Type B pancreatic cell (in vitro differentiated cells): ENCODE measurements at places on chromosomes 16 and 17.

GRCh38 chr17:60300011-60300410 is 91.9 kb downstream of the USP32 start:
- no peak overlapping the region for H3K4me3 ChIP-seq
- H3K27ac ChIP-seq: no peak overlapping the region
- no peaks in the 10 kb centered on the region for H3K27me3 ChIP-seq
- H3K4me1 ChIP-seq: peaks cover 5% of the 10 kb centered on the region
- no peak for DNase-seq

- H3K4me1 ChIP-seq: peaks cover 23% of the 10 kb centered on the region
- DNase-seq: no peak
- no peaks in the 10 kb centered on the region for H3K36me3 ChIP-seq
- H3K4me3 ChIP-seq: no peak overlapping the region
Measured at GRCh38 chr17:18959071-18959844, 7.3 kb downstream of the SLC5A10 start.

GRCh38 chr16:49681217-49681883 is 174.6 kb downstream of the ZNF423 start:
- H3K27me3 ChIP-seq: no peaks in the 10 kb centered on the region
- no peak overlapping the region for H3K4me3 ChIP-seq
- H3K4me1 ChIP-seq: peaks cover 17% of the 10 kb centered on the region
- H3K36me3 ChIP-seq: peaks cover 3% of the 10 kb centered on the region

GRCh38 chr17:7380855-7381683 is at the start of gene TNK1:
Gene TNK1, plus strand, starts transcription at chr17:7381089. Its CDS starts 1,838 bp downstream, at chr17:7382927.
- peak within 1 kb of the TSS; percentile 80 for H3K27ac ChIP-seq
- peaks cover 4% of the 10 kb centered on the region for H3K36me3 ChIP-seq
- H3K4me1 ChIP-seq: peaks cover 4% of the 10 kb centered on the region
- DNase-seq: no peak
- peak within 1 kb of the TSS; percentile 88 for H3K4me3 ChIP-seq
- peaks cover 50% of the 10 kb centered on the region for H3K27me3 ChIP-seq

DNA sequence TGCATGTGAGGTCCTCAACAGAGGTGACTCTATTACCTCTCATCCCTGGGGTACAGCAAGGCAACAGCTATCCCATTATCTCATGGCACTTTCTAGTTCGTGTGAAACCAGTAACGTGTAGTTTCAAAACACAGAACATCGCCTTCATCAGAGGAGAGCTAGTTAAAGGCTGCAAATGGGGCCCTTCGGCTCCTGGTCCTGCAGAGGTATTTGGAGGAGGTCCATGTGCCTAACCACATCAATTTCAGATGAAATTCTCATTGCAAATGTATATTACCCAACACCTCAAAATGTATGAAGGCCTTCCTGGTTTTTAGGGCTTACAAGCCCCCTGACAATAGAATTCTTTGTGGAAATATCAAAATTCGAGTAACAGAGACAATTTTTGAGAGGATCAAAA is 95.7 kb upstream of the PSMD7 start:
- no peaks in the 10 kb centered on the region for H3K27me3 ChIP-seq
- H3K4me3 ChIP-seq: no peak overlapping the region
- no peak overlapping the region for H3K27ac ChIP-seq
- H3K4me1 ChIP-seq: peaks cover 22% of the 10 kb centered on the region

GRCh38 chr17:12256380-12256995 is 235.8 kb downstream of the MAP2K4 start:
- H3K4me1 ChIP-seq: no peaks in the 10 kb centered on the region
- H3K4me3 ChIP-seq: no peak overlapping the region
- H3K27me3 ChIP-seq: peaks cover 30% of the 10 kb centered on the region
- no peak for DNase-seq

DNA sequence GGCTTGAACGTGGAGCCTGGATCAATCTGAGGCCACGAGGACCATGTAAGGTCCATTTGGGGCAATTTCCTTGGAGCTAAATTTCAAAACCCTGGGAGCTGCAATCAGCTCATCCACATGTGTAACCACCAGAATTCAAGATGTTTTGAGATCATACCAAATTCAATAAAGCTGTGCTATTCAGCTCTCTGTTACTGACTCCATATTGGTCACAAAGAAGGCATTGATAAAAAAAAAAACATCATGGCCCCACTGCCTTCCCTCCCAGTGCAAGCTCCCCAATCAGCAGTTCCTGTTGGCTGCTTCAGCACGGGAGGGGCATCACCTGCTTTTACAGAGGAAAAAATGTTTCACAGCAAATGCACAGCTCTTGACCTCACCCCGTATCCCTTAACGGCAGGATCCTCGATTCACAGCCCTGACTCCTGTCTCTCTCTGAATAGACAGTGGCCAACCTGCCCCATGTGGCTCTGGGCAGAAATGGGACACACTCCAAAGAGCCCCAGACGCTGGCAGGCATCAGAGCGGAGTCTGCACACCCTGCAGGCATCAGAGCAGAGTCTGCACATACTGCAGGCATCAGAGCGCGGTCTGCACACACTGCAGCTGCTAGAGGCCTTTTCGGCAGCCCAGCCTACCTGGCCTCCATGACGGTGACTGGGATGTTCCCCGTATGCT is 37.1 kb downstream of the FANCA start:
- H3K4me3 ChIP-seq: no peak overlapping the region
- H3K36me3 ChIP-seq: peaks cover 10% of the 10 kb centered on the region
- no peaks in the 10 kb centered on the region for H3K4me1 ChIP-seq
- no peak for DNase-seq
- H3K27ac ChIP-seq: no peak overlapping the region

- no peaks in the 10 kb centered on the region for H3K4me1 ChIP-seq
- no peak overlapping the region for H3K27ac ChIP-seq
- H3K4me3 ChIP-seq: no peak overlapping the region
- peaks cover 24% of the 10 kb centered on the region for H3K27me3 ChIP-seq
- no peaks in the 10 kb centered on the region for H3K36me3 ChIP-seq
Measured at GRCh38 chr17:56142325-56142724, 10.9 kb upstream of the ANKFN1 start.

DNA sequence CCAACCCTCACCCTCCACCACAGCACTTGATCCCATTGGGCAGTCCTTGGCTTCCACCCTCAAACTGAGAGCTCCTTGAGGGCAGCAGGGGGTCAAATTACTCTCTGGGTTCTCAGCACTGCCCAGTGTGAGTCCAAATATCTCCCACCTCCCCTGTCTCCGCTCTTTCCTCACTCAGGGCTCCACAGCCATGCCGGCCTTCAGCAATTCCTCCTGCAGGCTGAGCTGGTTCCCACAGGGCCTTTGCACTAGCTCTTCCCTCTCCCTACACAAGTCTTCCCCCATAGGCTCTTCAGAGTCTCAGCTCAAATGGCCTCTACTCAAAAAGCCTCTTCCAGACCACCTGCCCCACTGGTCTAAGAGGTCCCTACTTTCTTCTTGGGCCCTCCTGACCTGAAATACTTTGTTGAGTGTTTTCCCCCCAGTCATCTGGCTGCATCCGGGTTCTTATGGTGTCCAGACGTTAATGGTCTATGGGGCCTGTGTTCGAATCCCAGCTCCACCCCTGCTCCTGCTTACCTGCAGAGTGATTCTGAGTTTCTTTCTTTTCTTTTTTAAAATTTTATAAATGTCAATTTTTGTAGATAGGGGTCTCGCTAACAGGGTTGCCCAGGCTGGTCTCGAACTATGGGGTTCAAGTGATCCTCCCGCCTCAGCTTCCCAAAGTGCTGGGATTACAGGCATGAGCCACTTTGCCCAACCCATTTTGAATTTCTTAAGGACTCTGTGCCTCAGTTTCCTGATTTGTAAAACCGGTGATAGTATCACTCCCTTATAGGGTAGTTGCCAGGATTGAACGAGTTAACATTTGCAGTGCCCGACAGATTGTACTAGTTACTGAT is 973 bp upstream of the IL4R start:
- DNase-seq: no peak
- no peaks in the 10 kb centered on the region for H3K36me3 ChIP-seq
- H3K4me3 ChIP-seq: peak overlapping the region; percentile 94
- H3K27me3 ChIP-seq: peaks cover 51% of the 10 kb centered on the region
- peaks cover 17% of the 10 kb centered on the region for H3K4me1 ChIP-seq

GRCh38 chr16:31696968-31697743 is 169.5 kb downstream of the AHSP start:
- no peak overlapping the region for H3K27ac ChIP-seq
- H3K36me3 ChIP-seq: no peaks in the 10 kb centered on the region
- no peak for DNase-seq
- peaks cover 10% of the 10 kb centered on the region for H3K27me3 ChIP-seq

- no peak for DNase-seq
- peaks cover 33% of the 10 kb centered on the region for H3K36me3 ChIP-seq
- H3K4me3 ChIP-seq: no peak overlapping the region
- H3K27me3 ChIP-seq: no peaks in the 10 kb centered on the region
Measured at GRCh38 chr16:27462846-27463682, 61.1 kb downstream of the IL21R start.

- no peaks in the 10 kb centered on the region for H3K27me3 ChIP-seq
- H3K27ac ChIP-seq: no peak overlapping the region
- DNase-seq: no peak
- no peak overlapping the region for H3K4me3 ChIP-seq
- H3K4me1 ChIP-seq: no peaks in the 10 kb centered on the region
Measured at GRCh38 chr16:63497408-63497807, 1461.2 kb upstream of the CDH8 start.

DNA sequence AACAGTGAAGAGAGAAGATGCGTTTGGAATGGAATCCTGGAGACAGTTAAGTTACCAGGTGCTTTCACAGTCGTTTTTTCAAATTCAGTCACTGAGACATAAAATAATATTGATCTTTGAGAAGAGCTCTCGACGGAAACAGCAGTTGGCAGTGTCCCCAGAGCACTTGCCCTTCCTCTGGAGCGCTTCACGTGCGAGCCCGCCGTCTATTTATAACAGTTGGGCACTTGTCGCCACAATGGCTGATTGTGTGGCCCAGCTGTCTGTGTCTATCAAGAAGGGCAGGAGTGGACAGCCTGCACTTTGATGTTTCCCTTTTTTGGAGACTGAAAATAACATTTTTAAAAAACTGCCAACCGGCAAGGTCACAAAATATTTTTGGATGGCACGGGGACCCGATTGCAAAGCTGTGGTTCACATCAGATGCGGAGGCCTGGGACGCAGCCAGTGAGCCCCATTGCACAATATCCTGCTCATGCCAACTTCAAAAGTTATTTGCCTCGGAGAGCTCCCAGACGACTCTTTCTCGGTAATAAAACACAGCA is 62.9 kb downstream of the ADCY9 start:
- H3K27ac ChIP-seq: peak overlapping the region; percentile 44
- H3K4me3 ChIP-seq: peak overlapping the region; percentile 11
- peaks cover 4% of the 10 kb centered on the region for H3K36me3 ChIP-seq
- H3K27me3 ChIP-seq: no peaks in the 10 kb centered on the region
- peak; percentile 39 for DNase-seq

DNA sequence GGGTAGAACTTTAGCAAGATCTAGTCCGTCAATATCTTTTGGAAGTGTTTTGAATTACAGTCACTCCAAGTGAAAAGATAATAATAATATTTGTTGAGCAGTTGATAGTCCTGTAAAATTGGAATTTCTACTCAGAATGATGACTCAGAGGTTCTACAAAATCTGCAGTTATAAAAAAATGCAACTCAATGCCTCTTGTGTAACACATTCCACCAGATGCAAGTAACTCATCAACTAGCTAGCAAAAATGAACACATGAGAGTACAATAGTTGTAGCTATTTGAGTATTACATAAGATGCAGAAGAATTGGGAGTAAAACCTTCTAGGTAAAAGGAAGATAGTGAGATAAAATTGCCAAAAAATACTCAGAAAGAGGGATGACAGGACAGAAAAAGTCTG is 177.2 kb downstream of the CDH8 start:
- no peaks in the 10 kb centered on the region for H3K36me3 ChIP-seq
- H3K27ac ChIP-seq: no peak overlapping the region
- H3K4me1 ChIP-seq: peaks cover 7% of the 10 kb centered on the region
- H3K4me3 ChIP-seq: no peak overlapping the region

GRCh38 chr17:19248151-19248927 is 11.2 kb downstream of the EPN2 start:
- H3K27me3 ChIP-seq: no peaks in the 10 kb centered on the region
- peak overlapping the region; percentile 71 for H3K4me3 ChIP-seq
- DNase-seq: no peak
- H3K4me1 ChIP-seq: peaks cover 39% of the 10 kb centered on the region
- H3K36me3 ChIP-seq: peaks cover 15% of the 10 kb centered on the region

DNA sequence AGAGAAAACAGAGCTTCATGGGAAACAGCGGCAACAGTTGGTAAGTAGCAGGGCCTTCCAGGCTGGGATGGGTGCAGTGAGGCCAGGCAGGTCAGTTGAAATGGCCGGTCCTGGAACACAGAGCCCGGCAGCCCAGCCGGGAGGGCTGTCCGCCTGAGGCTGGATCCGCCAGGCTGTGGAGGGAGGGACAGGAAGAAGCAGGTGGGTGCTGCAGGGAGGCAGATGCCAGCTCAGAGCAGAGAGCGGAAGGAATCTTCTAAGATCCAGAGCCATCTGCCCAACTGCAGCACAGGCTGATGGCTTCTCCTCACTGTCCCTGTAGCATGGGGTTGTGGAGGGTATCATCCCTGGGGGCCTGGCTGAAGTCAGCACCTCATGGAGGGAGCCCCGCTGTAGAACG is 599 bp downstream of the RNF112 start:
- no peaks in the 10 kb centered on the region for H3K36me3 ChIP-seq
- no peak for DNase-seq
- no peak overlapping the region for H3K27ac ChIP-seq
- peaks cover 6% of the 10 kb centered on the region for H3K27me3 ChIP-seq
- H3K4me3 ChIP-seq: no peak overlapping the region

- H3K27ac ChIP-seq: no peak overlapping the region
- peaks cover 82% of the 10 kb centered on the region for H3K27me3 ChIP-seq
- H3K4me3 ChIP-seq: no peak overlapping the region
- H3K4me1 ChIP-seq: peaks cover 4% of the 10 kb centered on the region
- DNase-seq: no peak
Measured at GRCh38 chr16:28062847-28063521, 530 bp downstream of the GSG1L start.

DNA sequence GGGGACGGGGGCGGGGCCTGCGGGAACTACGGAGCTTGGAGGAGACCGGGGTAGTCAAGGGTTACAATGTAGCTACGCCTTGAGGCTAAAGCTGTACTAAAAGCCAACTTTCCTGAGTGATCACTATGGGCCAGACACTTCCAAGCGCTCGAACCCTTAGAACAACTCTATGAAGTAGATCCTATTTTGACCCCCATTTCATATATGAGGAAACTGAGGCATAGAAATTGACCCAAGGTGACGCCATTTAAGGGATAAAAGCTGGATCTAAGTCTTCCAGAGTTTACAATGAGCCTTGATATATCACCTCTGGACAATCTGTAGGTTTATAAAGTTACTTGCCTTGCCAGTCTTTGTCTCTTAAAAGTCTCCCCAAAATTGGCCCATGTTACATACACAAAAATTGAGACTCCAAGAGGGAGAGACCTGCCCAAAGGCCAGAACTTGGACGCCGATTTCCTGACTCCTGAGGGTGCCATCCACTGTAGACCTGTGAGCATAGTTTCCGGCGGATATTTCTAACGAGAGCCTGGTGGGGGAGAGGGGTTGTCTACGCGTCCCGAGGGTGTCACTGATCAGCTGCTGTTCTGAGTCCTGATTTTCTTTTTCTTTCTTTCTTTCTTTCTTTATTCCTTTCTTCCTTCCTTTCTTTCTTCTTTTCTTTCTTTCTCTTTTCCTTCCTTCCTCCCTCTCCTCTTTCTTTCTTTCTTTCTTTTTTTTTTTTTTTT is 555 bp upstream of the NCBP3 start:
- H3K27ac ChIP-seq: no peak overlapping the region
- peaks cover 13% of the 10 kb centered on the region for H3K4me1 ChIP-seq
- peaks cover 8% of the 10 kb centered on the region for H3K36me3 ChIP-seq
- DNase-seq: no peak
- H3K4me3 ChIP-seq: peak overlapping the region; percentile 96
- H3K27me3 ChIP-seq: peaks cover 3% of the 10 kb centered on the region
